ENCODE measurements at places on chromosomes 1 and 21. TPM values are rescaled to one million over a fixed set of nuclear protein-coding genes. Genes with fewer than 3 reads are reported as not detected.

Gene OR2L8
- total RNA-seq = not detected

DNA sequence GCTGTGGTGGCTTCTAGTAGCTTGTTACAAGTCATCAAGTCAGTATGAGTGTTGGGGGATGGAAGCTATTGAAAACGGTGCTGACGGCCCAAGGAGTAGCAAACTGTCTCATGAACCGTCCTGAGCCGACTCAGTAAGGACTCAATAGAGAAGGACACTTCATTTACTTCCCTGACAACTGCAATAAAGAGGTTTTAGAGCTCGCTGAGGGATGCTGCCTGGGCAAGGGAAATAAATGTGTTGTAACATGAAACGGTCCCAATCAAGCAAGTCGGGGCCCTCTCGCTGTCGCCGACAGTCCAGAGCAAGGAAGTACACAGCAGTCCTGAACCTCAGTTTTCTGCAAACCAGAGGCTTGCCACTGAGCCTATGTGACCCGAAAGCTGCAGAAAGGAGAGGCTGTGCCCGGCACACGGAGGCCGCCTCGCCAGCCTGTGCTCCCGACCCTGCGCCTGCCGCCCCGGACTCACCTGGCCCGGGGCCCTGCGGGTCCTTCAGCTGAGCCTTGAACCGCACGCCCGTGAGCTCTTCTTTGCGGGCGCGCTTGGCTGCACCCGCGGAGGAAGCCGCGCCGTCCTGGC is 423 bp downstream of the URB1 start:
- no peak for DNase-seq

DNA sequence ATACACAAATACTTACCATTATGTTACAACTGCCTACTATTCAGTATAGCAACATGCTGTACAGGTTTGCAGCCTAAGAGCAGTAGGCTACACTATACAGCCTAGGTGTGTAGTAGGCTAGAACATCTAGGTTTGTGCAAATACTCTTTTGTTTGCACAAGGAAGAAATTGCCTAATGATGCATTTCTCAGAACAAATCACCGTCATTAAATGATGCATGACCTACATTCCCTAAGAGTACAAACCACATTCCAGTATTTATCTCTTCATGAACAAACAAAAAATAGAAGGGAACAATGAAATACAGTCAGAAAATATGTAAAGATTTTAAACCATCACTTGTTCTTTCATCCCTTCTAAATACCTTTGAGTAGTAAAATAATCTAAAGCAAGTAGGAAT is 109.7 kb upstream of the HP1BP3 start:
- no peak for DNase-seq

GRCh38 chr1:153987621-153988020 is 1.5 kb upstream of the RAB13 start:
- DNase-seq = no peak

Gene LCE1C
- not detected for total RNA-seq

DNA sequence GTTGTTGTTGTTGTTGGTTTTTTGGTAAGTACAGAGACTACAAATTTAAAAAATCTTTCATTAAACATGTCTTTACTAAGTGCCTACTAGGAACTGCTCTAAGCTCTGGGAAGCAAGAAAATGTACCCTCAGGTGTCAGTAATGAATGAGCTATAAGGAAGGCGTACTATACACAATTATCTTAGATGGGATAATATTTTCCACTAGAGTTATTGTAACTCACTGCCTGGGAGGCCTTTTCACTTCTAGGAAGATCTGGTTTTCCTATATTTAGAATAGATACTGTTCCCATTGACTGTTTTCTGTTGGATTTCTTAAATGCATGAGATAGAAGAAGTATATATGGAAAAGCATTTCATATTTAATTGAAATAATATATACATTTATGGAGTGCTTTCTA is 19.6 kb downstream of the CLIC4 start:
- DNase-seq = no peak

Measured in HCT116 (cell line).